CMK (cell line): ENCODE measurements at places on chromosomes 5 and 9.
A peak's percentile ranks its signal among the peaks of the same experiment; 100 is the strongest.

GRCh38 chr5:159156426-159157238 is 52.7 kb downstream of the RNF145 start:
- DNase-seq, result peak; percentile 20

DNA sequence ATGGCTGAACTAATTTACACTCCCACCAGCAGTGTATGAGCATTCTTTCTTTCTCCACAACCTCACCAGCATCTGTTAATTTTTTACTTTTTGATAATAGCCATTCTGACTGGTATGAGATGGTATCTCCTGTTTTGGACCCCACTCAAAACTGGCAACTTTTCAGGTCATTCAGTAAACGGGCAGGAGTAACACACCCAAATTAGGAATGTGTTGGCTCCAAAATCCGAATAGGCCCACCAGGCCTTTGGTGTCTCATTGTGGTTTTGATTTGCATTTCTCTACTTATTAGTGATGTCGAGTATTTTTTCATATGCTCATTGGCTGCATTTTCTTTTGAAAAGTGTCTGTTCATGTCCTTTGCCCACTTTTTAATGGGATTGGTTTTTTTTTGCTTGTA is 517.1 kb downstream of the TMEM232 start:
- no peak for DNase-seq

DNA sequence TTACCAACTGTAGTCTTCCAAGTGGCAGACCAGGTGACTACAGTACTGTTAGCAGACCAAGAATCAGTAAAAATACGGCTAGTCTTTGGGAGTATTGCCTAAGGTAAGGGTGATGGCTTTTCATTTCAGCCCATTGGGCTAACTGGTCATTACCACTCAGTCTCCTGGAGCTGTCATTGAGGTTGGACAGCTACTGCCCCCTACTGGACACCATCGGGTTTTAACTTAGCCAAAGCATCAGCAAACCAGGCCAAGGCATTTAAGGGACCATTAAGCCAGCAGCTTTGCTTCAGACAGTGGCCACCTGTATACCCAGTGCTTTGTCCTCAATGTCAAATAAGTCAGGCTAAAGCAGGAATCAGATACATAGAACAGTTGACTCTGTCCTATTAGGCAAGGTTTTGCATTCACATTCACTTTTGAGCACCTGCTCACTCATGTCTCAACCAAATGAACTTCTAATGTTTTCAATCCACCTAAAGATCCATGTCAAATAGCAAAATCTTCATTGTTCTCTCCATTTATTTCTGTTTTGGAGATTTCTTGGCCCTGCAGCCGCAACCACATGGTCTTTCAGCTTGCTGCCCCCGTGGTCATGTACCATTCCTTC is 117.2 kb downstream of the INVS start:
- peak; percentile 51 for DNase-seq

GRCh38 chr9:89797937-89798455 is 193.2 kb downstream of the GADD45G start:
- DNase-seq, result no peak

DNA sequence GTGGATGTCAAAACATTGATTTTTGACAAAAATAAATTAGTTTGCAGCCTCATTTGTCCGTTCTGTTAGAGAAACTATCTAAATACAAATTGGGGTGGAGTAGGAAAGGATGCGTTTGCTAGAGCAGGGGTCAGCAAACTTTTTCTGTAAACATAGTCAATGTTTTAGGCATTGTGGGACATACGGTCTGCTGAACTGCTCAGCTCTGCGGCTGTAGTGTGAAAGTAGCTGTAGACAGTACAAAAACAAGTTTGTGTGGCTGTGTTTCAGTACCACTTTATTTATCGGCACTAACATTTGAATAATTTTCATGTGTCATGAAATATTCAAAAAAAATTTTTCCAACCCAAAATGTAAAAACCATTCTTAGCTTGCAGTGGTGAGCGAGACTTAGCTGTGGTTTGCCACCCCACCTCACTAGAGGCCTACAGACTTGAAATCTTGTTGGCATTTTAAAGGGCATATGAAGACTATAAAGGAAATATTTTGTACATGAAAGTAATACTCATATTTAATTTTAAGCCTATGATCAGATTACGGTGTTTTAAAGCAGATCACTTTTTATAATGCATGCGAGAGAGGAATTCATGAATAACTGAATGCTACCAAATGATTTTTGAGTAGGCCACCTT is 151.0 kb upstream of the PCA3 start:
- no peak for DNase-seq

GRCh38 chr5:126924331-126925033 is 105.9 kb downstream of the MARCHF3 start:
- DNase-seq, result no peak

GRCh38 chr9:130149031-130149430 is 23.2 kb upstream of the NCS1 start:
- DNase-seq, result no peak

DNA sequence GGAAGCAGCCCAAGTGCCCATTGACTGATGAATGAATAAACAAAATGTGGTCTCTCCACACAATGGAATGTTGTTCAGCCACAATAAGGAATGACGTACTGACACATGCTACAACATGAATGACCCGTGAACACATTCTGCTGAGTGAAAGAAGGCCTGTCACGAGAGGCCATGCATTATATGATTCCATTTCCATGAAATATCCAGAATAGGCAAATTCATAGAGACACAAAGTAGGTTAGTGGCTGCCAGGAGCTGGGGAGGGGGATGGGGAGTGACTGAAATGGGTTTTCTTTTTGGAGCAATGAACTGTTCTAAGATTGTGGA is 41.4 kb downstream of the BICD2 start:
- DNase-seq, result no peak

- no peak for DNase-seq
Measured at GRCh38 chr9:120729791-120730241, 15.5 kb upstream of the MEGF9 start.

- DNase-seq, result no peak
Measured at GRCh38 chr5:54821445-54822323, 163.7 kb downstream of the ESM1 start.

GRCh38 chr5:91042247-91042935 is 340.7 kb downstream of the ARRDC3 start:
- no peak for DNase-seq

DNA sequence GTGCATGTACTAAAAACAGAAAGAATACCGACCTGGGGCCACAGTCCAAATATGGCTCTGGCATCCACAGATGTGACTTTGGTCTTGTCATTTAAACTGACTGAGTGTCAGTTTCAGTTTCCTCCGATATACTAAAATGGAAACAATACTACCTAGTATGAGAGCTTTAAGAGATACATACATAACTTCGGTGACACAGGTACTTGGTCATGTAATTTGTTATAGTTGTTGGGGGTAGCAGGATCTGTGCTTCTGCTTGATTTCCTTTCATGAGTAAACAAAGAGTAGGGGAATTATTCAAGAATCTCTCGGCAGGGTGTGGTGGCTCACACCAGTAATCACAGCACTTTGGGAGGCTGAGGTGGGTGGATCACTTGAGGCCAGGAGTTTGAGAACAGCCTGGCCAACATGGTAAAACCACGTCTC is 32.1 kb downstream of the MTMR12 start:
- no peak for DNase-seq

DNA sequence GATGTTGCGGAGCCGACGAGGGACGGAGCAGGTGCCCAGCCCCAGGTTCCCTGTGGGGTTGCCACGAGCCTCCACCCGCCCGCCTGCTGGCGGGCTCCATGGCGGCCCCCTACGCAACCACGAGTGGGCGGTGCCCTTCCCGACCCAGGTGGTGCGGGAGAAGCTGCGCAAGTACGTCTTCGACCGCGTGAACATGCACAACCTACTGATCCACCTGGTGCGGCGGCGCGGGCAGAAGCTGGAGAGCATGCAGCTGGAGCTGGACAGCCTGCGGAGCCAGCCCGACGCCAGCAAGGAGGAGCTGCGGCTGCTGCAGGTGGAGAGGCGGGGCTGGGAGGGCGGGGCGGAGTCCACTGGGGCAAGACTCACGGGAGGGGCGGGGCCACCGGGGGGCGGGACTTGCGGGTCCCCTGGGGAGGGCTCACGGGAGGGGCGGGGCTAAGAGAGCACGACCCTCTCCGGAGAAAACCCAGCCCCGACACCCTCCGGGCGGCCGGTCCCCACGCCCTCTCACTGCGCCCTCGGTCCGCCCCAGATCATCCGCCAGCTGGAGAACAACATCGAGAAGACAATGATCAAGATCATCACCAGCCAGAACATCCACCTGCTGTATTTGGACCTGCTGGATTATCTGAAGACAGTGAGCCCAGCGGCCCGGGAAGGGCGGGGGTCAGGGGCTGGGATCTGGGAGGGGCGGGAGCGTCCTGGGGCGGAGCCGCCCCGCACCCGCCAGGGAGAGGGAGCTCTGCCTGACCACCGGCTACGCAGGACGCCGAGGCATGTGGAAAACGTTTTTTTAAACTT is 3.9 kb downstream of the CCDC183 start:
- peak; percentile 82 for DNase-seq

- no peak for DNase-seq
Measured at GRCh38 chr9:31715250-31715649, 669.2 kb upstream of the ACO1 start.

GRCh38 chr9:122367065-122367464 is 3.8 kb upstream of the PTGS1 start:
- no peak for DNase-seq

DNA sequence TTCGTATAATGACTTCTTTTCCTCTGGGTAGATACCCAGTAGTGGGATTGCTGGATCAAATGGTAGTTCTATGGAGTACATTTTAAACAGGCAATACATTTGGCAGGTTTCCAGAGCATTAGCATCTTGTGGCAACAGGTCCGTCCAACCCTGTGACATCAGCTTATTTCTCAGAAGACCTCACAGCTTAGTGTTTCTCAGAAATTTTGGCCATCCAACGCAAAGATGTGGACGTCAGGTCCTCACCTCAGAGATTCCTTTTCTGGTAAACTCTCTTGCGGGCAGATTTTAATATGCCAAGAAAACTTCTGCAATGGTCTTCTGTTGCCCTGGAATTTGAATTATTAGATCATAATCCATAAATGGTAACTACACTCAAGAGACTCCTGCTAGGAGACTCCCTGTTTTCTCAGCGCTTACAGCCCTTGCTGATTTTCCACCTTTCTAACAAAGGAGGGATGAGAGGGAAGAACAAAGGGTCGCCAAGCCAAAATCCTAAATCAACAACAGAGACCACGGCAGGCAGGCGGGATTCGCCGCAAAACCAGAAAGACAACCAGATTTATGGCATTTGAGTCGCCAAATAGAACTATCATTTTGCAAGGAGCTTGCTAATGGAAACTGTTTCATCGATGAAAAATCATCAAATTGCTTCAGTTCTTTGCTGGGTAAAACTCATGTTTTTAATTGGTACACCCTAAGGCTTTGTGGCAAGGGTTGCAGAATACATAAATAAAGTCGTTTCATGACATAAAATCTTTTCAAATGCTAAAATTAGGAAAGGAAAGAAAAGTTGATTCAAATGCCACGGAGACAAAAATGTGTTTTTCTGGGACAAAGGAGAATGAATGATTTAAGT is 34.1 kb upstream of the PLPP1 start:
- no peak for DNase-seq
